ENCODE measurements at places on chromosomes 16 and 17. TPM values are rescaled to one million over a fixed set of nuclear protein-coding genes. Genes with fewer than 3 reads are reported as not detected.

The SLC38A8 gene
- total RNA-seq: not detected

The RAB26 gene
- 0.57 TPM for total RNA-seq

The C16orf86 gene
- total RNA-seq: 5.1 TPM

GRCh38 chr17:80667462-80668277 is 123.0 kb downstream of the RPTOR start:
- no peak for DNase-seq

The PNMT gene
- total RNA-seq: not detected

- no peak for DNase-seq
Measured at GRCh38 chr17:43627653-43628052, 34.1 kb downstream of the MEOX1 start.

All from T-helper 17 cell (primary cell).